ENCODE measurements at places on chromosomes 2 and 18. TPM values are rescaled to one million over a fixed set of nuclear protein-coding genes. Genes with fewer than 3 reads are reported as not detected.

AGXT gene
- not detected for total RNA-seq

GRCh38 chr2:139465789-139466188 lies 685.6 kb upstream of the NXPH2 start:
- DNase-seq = no peak

DNA sequence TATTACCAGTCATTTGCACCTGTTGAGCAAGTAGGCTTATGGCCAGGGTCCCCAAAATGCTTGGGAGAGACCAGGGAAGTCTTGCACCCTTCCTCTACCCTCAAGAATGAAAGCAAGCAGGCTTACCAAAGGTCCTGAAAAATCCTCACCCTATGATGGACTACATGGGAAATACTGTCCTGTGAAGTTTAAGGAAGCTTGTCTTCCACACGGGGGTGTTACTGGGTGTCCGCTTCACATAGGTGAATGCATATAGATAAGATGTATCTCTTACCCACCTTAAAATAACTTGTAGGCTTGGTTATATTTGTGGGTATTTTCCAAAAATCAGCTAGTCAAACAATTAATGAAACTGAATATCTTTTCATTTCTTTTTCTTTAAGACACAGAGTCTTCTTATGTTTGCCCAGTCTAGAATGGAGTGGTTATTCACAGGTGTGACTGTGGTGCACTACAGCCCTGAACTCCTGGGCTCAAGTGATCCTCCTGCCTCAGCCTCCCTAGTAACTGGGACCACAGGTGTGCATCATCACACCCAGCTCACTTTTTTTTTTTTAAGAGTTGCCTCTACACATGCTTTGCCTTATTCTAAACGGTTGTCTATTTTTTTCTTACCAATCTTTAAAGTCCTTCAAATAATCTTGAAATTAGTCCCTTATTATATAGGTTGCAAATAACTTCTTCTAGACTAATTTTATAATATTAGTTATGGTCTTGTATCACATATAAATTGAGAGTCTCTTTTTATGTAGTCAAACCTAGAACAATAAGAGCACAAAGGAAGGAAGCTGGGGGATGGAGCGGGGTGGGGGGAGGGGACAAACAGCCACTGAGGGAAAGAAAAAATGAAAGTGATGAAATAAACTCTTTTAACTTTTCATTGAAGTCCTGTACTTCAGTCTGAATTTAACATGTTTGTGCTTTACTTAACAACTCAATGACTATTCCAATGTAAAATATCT lies 49.0 kb downstream of the CERKL start:
- no peak for DNase-seq

- DNase-seq = peak; percentile 40
These were observed 87.8 kb downstream of the NOL10 start for GRCh38 chr2:10601866-10602566.

- no peak for DNase-seq
These were observed 35.4 kb upstream of the CABYR start for GRCh38 chr18:24103320-24104021.

Measured in myocyte (in vitro differentiated cells).